ENCODE measurements at places on chromosomes 2 and 18.

GRCh38 chr2:117639401-117639800 lies 175.1 kb upstream of the DDX18 start:
- no peak for DNase-seq

DNA sequence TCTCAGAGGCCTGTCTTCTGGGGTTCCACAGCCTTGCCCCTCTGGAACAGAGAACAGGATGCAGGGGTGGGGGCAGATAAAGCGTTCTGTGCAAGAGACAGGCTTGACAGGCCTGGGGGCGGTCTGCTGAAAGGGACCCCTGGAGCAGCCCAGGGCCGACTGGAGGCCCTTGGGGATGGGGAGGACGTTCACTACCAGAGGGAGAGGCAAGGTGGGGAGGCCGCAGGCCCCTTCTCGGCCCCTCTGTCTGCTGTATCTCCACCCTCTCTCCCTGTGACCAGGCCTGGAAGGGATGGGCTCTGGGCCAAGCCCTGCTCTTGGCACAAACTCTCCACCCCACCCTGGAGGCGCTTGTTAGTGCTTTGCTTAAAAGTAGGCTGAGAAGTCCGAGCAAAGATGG lies 27.3 kb upstream of the INHBB start:
- DNase-seq, result no peak

- DNase-seq, result no peak
Observed at GRCh38 chr18:62044490-62045000, 142.3 kb downstream of the PIGN start.

DNA sequence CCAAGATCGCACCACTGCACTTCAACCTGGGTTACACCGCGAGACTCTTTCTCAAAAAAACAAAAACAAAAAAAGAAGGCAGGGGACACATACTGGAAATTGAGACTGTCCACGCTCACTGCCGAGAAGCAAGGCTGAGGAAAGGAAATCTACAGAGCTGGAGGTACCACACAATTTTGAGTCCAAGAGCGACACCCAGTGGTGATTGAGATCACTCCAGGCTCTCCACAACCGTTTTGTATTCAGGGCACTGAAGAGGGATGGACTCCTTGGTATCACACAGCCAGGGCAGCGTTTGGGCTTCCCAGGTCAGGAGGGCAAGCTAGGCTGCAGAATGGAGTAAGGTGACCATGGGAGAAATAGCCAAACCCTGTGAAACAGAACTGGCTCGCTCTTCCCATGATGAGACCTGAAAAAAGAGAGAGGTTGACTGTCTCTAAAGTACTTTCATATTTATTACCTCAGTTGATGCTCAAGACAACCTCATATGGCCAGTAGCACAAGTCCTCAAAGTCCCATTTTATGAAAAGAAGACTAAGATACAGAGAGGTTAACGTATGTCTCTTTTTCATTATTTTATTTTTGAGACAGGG lies 74.5 kb upstream of the YPEL5 start:
- DNase-seq, result peak; percentile 70

- DNase-seq, result no peak
Observed at GRCh38 chr2:242030858-242031257, 161.3 kb downstream of the RTP5 start.

GRCh38 chr18:60471652-60472051 lies 99.1 kb upstream of the MC4R start:
- DNase-seq, result no peak

DNA sequence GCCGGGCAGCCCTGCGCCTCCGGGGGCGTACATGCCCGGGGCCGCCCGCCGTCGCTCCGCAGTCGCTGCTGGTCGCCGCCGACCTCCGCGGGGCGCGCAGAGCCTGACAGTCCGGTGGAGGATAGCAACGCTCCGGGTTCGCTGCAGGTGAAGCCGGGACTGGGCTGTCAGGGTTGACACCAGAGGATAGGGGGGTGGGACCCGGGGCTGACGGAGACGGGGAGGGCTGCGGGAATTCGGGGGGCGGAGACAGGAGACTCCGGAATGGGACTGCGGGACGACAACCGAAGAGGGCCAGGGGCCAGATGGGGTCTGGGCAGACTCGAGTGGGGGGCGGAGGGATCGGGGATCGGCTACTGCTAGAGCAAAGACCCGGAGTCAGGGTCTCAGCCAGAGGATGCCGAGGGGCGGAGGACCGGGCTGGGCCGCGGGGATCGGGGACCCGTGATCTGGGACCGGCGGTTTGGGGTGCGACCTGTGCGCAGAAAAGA lies 403 bp downstream of the TMEM127 start:
- no peak for DNase-seq

- DNase-seq, result no peak
Observed at GRCh38 chr2:240620859-240621258, 4.4 kb upstream of the GPR35 start.

DNA sequence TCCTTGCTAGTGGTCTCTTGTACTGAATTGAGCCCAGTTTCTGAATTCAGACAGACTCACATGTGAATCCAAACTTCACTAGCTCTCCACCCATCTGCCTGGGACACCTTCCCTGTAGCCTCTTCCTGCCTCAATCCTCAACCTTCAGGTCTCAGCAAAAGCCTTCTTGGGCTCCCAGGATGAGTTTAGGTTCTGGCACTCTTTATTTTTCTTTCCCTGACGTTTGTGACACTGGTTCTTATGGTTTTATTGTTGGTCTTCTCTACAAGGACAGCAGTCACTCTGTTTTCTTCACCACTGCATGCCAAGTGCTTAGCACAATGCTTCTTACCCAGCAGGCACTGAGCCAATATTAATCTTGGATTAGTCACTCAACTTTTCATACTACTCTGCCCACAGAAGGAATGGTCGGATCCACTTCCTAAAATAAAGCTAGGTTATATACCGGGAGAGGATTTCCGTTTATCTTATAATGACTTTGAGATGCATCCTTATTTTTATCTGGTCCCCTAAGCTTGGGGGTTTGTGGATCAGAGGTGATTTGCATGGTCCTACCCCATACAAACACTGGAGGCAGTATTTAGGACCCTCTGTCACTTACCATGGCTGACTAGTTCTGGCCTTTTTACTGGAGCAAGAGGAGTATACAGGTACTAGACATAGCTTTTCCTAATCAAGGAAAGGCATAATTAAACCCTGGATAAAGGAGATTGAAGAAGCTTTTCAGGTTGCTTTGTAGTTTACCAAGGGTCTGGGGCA lies 186.3 kb downstream of the MYCN start:
- no peak for DNase-seq

DNA sequence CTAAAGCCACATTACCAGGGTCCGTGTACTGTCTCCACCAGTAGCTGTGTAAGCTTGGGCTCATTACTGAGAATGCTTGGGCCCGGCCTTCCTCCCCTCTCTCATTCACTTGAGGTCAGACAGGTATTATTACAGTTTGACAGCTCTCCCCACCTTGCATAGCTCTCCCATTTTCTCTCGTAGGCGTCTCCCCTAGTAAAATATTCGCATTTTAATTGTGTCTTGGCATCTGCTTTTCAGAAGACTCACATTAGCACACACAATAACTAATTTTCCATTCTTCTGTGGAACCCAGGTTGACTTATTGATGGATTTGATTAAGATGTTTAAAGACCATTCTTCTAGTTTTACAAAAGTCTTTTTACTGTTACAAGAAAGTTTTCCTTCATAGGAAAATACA lies 71.1 kb upstream of the CYP20A1 start:
- DNase-seq, result no peak

GRCh38 chr2:232689152-232689910 lies 7.8 kb upstream of the GIGYF2 start:
- DNase-seq, result peak; percentile 63

- DNase-seq, result no peak
Observed at GRCh38 chr18:69785466-69785865, 162.2 kb downstream of the CD226 start.

DNA sequence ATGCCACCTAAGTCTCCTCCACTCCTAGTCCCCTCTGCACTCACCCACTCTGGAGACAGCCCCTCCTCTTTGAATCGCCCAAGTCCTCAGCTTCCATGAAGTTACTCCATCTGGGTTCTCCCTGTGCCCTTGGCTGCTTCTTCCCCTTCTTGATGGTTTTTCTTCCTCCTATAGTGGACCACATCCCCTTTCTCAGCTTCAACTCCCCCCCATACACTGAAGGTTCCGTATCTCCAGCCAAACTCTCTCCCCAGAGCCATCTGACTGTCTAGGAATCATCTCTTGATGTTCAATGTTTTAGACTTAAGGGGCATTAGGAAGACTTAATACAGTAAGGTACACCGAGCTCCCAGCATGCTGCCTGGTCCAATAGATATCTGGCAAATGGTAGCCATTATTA lies 39.6 kb downstream of the EMX1 start:
- DNase-seq, result no peak

DNA sequence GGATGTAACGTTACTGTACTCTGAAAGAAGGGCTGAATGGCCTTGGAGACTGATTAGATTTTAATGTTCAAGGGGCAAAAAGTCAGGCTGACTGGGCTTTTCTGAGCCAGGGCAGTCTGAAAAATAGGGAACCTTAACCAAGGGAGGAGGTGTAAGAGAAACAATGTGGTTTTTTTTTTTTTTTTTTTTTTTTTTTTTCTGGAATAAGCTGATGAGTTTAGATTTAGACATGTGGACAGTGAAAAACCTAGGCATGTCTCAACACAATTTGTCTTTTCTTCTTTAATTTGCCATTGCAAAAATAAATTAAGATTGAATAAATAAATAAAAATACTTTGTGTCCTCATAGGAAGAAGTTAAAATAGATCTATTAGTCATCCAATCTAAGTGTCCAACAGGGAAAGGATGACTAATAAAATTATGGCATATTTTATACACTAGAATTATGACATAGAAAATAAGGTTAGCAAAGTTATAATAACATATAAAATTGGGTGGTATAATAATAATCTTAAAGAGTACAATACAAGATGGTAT lies 237.6 kb upstream of the TRIB2 start:
- peak; percentile 44 for DNase-seq

DNA sequence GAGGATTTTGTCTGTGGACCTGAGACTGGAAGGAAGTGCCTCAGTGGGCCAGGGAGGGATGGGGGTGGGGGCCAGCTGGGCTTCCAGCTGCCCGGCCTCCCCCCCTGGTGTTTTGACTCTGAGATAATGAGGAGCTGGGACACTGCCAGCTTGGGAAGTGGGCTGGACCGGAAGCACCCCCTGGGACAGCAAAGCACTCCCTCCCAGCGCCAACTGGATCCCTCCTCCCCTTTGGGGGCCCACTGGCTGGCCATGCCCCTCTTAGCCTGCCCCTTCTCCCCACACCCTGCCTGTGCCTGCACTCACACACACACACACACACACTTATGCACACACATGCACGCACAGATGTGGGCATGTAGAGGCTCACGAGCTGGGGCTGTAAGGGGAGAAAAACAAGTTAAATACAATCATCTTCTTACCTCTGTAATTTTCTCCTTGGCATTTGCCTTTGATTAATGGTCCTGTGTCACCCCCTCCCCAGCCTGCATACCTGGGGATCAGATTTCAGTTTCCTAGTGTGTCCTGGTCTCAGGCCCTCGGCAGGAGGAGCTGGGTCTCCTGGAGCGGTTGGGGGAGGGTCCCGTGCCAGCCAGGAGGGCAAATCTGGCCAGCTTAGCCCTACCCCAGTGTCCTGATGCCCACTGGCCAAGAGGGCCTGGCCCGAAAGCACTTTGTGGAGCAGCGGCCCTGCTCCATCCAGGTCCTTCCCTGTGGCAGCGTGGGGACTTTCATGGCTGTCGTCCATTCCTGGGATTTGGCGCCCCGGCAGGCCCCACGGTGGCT lies 3.6 kb downstream of the ITM2C start:
- no peak for DNase-seq

- DNase-seq, result no peak
Observed at GRCh38 chr18:56804395-56804794, 153.2 kb downstream of the WDR7 start.

GRCh38 chr2:239750929-239751678 lies 274.0 kb downstream of the NDUFA10 start:
- DNase-seq, result no peak

DNA sequence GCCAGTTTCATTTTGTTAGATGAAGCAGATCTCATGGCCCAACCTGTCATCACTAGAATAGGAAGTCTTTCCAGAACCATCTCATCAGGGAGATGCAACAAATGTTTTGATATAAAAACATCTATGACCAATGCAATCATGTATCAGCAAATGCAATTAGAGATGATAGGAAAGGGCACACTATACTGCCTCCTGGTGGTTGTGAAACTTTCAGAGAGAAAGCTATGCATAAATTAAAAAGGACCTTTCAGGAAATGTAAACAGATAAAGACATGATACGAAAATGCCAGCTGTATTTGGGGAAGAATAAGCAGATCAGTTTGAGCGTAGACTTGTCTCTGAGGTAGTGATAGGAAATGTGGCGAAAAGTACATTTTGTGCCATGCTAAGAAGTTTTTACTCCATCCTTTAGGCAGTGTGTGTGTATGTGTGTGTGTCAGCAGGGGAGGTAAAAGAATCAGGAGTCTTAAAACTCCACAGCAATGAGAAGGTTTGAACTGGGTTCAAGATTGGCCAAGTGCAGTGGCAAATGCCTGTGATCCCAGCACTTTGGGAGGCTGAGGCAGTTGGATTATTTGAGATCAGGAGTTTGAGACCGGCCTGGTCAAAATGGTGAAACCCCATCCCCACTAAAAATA lies 479.3 kb downstream of the CPS1 start:
- peak; percentile 27 for DNase-seq

DNA sequence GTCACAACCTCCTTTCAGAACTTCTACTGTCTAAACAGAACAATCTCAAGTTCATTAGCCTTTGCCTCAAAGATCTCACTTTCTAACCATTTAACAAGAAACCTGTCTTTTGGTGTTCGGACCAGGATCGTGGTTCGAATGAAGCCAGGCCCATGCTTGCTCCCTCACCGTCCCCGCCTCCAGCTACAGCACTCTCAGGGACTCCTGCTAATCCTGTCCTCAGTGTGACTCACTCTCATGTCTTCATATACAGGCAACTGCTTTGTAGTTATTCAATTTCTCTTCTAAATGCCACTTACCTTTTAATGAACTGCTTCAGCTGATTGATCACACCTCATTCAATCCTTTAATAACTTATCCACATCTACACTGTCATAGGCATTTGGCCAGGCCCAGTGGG lies 15.8 kb downstream of the SERTAD2 start:
- no peak for DNase-seq

DNA sequence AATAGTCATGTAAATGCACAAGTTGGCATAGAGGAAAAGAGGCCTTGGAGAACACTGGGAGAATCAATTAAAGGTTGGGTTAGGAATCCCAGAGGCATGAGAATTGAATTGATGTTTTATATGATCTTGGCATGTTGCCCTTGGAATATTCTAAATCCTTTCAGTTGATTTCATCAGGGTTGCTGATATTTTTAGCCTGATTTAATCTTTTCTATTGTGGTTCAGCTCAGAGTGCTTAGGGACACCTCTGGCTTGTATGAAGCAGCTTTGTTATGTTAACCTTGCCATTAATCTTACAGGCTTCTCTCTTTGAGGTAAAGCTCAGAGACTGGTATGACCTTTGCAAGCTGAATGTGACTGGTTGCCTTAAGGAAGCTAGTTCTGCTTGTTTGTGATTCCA lies 64.4 kb upstream of the LYPD6B start:
- DNase-seq, result no peak

- no peak for DNase-seq
Observed at GRCh38 chr18:36374262-36374661, 76.7 kb downstream of the FHOD3 start.

GRCh38 chr18:7740821-7741220 lies 173.7 kb downstream of the PTPRM start:
- no peak for DNase-seq

All from LHCN-M2 (cell line).